ENCODE measurements at places on chromosomes 1 and 21.

- no peak for DNase-seq
Measured at GRCh38 chr1:85865213-85865612, 157.0 kb upstream of the ZNHIT6 start.

DNA sequence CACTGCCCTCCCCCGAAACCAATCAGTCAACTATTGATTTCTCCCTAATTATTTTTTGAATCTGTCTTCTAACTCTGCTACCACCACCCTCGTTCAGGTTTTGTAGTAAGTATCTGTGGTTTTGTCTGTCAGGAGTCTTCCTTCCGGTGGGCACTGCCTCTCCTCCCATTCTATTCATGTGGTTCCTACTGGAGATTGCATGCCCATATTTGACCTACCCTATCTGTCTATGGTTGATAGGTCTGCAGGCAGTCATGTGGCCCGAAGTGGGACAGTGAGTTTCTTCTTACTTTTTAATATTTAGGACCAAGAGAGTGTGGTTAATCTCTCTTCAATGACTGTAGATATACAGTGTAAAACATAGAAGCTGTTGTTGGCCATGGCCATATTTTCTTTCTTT lies 17.8 kb upstream of the MAST2 start:
- DNase-seq: no peak

GRCh38 chr21:17585875-17586450 lies 26.7 kb downstream of the BTG3 start:
- DNase-seq: no peak

DNA sequence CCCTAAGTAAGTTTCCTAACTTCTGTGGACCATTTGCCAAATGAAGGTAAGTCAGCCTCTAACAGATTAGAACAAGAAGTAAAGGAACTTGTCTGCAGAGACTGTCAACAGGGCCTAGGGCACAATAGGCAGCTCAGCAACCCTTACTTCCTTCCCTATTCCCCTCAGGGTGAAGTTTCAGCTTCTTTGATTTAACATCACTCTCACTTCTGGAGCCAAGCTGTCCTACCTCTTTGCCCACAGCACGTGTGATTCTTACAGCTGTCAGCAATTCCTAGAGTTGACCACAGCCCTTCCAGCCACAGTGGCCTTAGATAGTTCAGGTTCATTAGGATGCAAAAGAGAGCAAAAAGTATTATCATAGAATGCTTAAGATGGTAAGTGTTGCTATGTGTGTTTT lies 7.6 kb upstream of the EIF4G3 start:
- no peak for DNase-seq

DNA sequence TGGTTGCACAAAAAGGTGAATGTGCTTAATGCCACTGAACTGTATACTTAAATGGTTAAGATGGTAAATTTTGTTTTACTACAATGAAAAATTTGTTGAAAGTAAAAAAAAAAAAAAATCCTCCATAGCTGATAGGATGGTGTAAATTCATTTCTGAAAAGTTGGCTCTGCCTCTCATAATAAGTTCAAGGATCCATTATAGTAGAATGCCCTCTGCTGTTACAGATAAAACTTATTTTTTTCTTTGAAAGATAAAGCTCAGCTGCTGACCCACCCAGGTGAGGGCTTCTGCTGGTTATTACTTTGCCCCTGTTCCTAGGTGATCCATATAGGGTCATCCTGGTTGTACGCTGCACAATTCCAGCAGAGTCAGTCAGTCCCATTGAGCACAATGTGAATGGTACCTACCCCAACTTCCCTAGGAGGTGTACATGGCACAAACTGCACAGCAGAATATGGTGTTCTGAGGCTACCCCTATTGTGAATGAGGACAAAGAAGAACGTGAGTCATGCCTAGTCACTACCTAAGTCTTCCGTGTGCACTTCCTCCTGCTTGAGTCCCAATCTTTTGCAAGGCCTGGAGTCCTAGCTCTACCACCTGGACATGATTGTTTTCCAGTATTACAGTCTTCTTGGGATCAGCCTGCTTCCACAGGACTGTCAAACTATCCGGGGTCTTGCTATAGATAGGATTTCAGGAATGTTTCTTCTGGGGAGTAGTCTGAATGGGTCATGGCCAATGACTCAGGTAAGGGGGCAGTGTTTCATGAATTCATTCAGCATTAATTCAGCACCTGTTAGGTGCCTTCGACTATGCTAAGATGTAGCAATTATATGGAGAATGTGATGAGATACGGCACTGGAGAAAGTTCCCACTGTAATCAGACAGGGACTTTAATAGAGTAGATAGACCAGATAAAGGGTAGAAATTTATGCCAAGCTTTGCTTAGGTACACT lies 20.8 kb upstream of the CD5L start:
- DNase-seq: no peak

GRCh38 chr1:117339866-117340700 lies 27.2 kb upstream of the MAN1A2 start:
- DNase-seq: no peak

DNA sequence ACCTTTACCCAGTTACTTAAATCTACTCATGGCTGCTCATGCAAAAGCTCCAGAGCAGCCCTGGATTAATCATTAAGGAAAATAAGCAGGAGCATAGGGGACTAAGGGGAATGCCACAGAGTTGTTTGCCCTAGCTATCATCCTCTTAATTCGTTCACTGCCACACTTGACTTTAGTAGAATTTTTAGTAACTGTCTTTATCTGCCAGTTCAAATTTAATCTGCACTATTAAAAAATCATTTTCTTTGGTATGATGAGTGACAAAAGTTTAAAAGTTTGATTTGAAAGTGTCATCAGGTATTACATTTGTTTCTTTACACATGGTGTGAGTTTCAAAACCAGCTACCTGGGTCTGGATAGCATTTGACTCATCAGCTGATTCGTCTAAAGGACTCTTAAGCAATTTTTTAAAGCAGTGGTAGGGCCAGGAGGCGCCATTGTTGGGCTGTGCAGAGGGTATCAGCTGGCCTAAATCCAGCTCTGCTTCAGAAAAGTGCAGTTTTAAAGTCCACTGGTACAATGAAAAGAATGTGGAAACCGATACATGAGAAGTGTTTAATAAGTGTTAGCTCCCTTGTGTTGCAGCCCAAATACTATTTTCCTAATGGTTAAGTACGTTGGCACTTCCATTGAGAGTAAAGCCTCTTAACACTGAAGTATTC lies 69.9 kb upstream of the DR1 start:
- DNase-seq: no peak

- no peak for DNase-seq
Measured at GRCh38 chr1:159214149-159214760, 9.6 kb downstream of the ACKR1 start.

GRCh38 chr1:79887059-79887458 lies 880.5 kb upstream of the ADGRL4 start:
- DNase-seq: no peak
